ENCODE measurements at places on chromosomes 2 and 18. TPM values are rescaled to one million over a fixed set of nuclear protein-coding genes. Genes with fewer than 3 reads are reported as not detected.

DNA sequence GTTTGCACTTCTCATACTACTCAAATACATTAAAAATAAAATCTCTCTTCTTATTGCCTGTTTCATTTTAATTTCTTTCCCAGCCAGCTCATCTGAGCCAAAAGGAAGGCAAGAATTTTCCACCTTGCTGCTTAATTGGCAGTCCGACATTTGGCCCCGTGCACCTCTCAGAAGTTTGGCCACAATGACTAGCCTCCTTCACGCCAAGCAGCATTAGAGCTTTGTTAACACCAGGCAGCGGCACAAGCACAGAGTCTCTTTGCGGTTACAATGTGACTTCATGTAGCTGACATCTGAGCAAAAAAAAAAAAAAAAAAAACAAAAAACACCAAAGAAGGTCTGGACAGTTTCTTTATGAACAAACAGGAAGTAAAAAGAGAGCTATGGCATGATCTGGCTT lies 248.9 kb downstream of the OSR1 start:
- DNase-seq: no peak

GRCh38 chr2:185952100-185952499 lies 213.5 kb downstream of the FSIP2 start:
- no peak for DNase-seq

DNA sequence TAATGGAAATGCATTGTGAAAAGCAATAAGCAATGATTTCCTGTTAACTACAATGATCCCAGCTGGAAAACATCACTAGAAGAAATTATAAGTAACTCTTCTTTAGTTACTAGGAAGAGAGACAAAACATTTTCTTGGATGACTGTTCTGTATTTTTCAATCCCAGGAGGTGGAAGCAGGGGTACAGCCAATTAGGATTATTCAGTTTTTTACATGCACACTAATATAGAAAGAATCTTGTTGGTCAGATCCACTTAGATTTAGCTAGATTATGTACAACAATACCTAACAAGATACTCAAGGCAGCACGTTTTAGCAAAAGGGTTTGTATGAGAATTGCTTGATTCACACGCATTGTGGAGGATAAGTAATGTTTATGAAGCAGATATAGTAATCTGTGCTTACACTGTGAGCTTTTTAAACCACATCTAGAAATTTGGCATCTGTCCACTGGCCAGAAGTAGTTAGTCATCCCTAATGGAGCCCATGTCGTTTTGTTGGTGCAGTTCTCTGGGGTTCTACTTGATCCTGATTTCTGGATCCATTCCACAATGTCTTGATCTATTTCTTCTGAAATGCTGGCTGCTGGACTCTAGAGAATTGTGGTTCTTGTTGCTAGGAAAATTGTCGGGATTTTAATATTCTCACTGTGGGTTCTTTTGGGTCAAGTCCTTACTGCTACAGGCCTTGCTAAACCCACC lies 199.7 kb downstream of the ADCYAP1 start:
- DNase-seq: no peak

GRCh38 chr2:230866756-230867523 lies 2.2 kb downstream of the ITM2C start:
- DNase-seq: no peak

DNA sequence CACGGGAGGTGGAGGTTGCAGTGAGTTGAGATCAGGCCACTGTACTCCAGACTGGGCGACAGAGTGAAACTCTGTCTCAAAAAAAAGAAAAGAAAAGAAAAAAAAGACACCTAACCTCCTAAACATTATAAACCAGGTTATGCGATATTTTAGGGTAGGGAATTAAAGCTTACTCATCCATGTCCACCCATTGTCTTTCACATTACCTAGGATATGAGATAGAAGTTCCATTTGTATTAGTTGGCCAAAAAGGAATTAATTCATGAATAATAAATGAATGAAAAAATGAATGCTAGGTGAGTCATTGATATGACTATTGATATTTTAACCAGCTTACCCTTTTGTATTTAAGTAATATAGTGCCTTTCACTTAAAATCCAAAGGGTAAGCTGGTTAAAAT lies 132.9 kb downstream of the FAM161A start:
- no peak for DNase-seq

DNA sequence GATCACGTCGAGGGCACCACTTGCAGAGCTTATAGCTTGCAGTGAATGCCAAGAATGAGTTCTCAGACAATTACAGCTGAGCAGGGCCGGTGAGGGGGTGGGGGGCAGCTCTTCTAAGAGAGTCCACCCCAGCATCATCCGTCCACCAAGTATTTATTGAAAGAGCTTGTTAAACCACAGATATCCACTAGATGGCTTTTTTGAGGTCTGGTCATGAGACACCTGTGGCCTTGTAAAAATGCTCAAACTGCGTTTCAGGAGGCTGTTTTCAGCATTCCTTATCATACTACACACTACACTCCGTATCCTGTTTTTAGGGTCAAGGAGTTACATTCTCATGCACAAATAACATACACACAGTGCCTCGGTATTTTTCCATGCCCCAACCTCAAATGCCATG lies 51.5 kb downstream of the DNAJC10 start:
- peak; percentile 37 for DNase-seq

DNA sequence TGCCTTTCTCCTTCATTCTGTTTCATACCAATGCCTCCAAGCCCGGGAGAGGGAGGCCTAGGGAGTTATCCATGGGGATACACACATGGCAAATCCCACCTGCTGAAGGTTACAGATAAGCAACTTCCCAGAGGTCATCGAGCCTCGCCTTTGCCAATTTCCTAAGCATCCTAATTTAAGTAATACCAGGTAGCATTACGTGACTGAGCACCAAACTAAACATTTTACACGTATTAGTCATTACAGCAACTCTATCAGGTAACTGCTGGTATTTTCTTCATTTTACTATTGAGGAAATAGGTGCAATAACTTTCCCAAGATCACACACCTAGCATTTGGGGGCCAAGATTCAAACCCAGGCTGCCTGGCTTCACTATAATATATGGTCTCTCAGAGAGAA lies 30.1 kb upstream of the BZW1 start:
- no peak for DNase-seq

DNA sequence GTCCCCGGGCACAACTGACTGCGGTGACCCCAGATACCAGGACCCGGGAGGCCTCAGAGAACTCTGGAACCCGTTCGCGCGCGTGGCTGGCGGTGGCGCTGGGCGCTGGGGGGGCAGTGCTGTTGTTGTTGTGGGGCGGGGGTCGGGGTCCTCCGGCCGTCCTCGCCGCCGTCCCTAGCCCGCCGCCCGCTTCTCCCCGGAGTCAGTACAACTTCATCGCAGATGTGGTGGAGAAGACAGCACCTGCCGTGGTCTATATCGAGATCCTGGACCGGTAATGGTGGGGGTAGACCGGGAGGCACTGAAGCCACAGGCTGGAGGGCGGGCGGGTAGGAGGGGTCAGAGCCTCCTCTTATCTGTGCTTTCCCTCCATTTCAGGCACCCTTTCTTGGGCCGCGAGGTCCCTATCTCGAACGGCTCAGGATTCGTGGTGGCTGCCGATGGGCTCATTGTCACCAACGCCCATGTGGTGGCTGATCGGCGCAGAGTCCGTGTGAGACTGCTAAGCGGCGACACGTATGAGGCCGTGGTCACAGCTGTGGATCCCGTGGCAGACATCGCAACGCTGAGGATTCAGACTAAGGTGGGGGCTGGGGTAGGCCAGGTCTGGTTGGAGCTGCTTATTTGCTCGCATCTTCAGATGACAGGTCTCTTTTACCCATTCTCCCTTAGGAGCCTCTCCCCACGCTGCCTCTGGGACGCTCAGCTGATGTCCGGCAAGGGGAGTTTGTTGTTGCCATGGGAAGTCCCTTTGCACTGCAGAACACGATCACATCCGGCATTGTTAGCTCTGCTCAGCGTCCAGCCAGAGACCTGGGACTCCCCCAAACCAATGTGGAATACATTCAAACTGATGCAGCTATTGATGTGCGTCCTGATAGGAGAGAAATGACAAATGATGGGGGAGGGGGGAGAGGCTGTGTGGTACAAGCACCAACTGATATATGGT lies 780 bp downstream of the HTRA2 start:
- DNase-seq: peak; percentile 48

DNA sequence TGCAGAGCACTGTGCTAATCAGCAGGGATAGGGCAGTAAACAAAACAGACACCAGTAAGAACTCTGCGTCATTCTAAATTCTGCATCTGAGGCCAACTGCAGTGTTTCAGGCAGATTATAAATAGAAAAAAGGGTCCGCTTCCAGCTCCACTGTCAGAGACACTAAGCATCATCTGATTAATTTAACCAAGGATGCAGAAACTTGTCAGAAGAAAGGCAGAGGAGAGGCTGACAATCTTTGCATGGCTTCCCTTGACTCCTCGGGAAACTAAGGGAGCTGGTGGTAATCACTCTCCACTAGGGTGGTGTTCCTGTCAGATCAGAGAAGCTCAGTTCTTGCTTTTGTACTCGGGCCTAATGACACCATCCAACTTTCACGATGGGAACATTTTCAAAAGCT lies 123.5 kb downstream of the DNAH6 start:
- DNase-seq: no peak

- no peak for DNase-seq
These were observed 312.7 kb downstream of the HRH4 start for GRCh38 chr18:24773101-24773500.

DNA sequence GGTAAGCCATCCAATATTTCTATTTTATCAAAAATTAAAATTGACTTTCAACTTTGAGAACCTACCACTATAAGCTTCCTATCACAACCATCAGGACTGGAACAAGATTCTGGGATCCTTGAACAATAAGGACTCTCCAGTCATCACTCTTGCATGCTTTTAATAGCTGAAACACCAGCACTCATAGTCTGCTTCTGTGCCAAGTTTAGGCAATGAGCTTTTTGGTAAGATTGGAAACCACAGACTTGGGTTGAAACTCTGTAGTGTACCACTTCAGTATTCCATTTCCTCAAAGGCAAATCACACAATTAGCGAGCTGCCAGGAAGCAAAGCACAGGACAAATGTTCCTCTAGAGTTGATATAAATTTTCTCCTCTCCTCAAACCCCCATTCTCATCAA lies 1065.8 kb upstream of the SLC39A10 start:
- no peak for DNase-seq

The PROC gene
- total RNA-seq: 62.3 TPM

The TTC39C gene
- total RNA-seq: 36.7 TPM

The OSR1 gene
- 19.8 TPM for total RNA-seq

The CCDC74B gene
- 3.8 TPM for total RNA-seq

All from hepatocyte (in vitro differentiated cells).